Smooth muscle cell of trachea (primary cell): ENCODE measurements at places on chromosomes 5 and 9. TPM values are rescaled to one million over a fixed set of nuclear protein-coding genes. Genes with fewer than 3 reads are reported as not detected.

Gene PDE6A
- not detected in 2 replicates for total RNA-seq

Gene DMRT3
- total RNA-seq: not detected in 2 replicates

Gene FBP2
- total RNA-seq: not detected in 2 replicates

Gene KCNT1
- not detected in 2 replicates for total RNA-seq

Gene SLC36A2
- total RNA-seq: not detected in 2 replicates

Gene OBP2B
- total RNA-seq: not detected in 2 replicates

Gene PPP2R2B
- total RNA-seq: 0.17 TPM in 1 of 2 replicates, not detected in the other

Gene PROB1
- 1.2 and 2.6 TPM in 2 replicates for total RNA-seq

Gene SPDL1
- 16.9 and 22.3 TPM in 2 replicates for total RNA-seq

Gene CCDC69
- 2.2 and 6.9 TPM in 2 replicates for total RNA-seq

Gene MARCHF6
- total RNA-seq: 79.7 and 82.5 TPM in 2 replicates

Gene ZNF883
- total RNA-seq: 3.9 and 7.9 TPM in 2 replicates

Gene ANKRD34B
- not detected in 2 replicates for total RNA-seq

Gene ADAMTS2
- 50.3 and 76.6 TPM in 2 replicates for total RNA-seq

Gene RHOBTB3
- 172 and 187 TPM in 2 replicates for total RNA-seq

Gene GADD45G
- total RNA-seq: 3.1 TPM in 1 of 2 replicates, not detected in the other

Gene GPR151
- total RNA-seq: not detected in 2 replicates

Gene ZBTB6
- 12.6 and 14.7 TPM in 2 replicates for total RNA-seq

Gene PTGS1
- 44.8 and 67.8 TPM in 2 replicates for total RNA-seq

Gene PARP8
- total RNA-seq: 16.3 and 19.0 TPM in 2 replicates

Gene LMAN2
- total RNA-seq: 418 and 537 TPM in 2 replicates

Gene GABRB2
- total RNA-seq: not detected in 2 replicates

Gene UGT3A1
- not detected in 2 replicates for total RNA-seq

Gene SPINK6
- not detected in 2 replicates for total RNA-seq

Gene FGF18
- total RNA-seq: 0.29 and 0.99 TPM in 2 replicates

Gene SELENOP
- total RNA-seq: 334 and 703 TPM in 2 replicates

Gene PIP5K1B
- total RNA-seq: not detected in 2 replicates

Gene AMBP
- 0.15 and 0.17 TPM in 2 replicates for total RNA-seq

Gene SLC6A3
- under 0.01 TPM in 1 of 2 replicates, not detected in the other for total RNA-seq

Gene EIF4E1B
- not detected in 2 replicates for total RNA-seq

Gene TRPM3
- under 0.01 and 0.44 TPM in 2 replicates for total RNA-seq

Gene SUSD3
- 0.73 and 1.3 TPM in 2 replicates for total RNA-seq

Gene FSTL4
- 0.17 TPM in 1 of 2 replicates, not detected in the other for total RNA-seq

Gene C8G
- total RNA-seq: not detected in 2 replicates

Gene FREM1
- 0.15 and 0.17 TPM in 2 replicates for total RNA-seq

Gene LHX3
- total RNA-seq: under 0.01 TPM in 1 of 2 replicates, not detected in the other

Gene ELOVL7
- 0.33 TPM in 1 of 2 replicates, not detected in the other for total RNA-seq

Gene PCDHAC2
- under 0.01 TPM in 1 of 2 replicates, not detected in the other for total RNA-seq

Gene STK10
- total RNA-seq: 21.2 and 28.6 TPM in 2 replicates

Gene AFAP1L1
- total RNA-seq: 5.1 TPM in 2 replicates

Gene FOXD4L5
- 0.15 and 0.17 TPM in 2 replicates for total RNA-seq

Gene PCDHGA4
- total RNA-seq: 8.9 and 11.1 TPM in 2 replicates

Gene DND1
- total RNA-seq: 0.17 and 0.29 TPM in 2 replicates

Gene C1QTNF3
- 0.99 and 1.5 TPM in 2 replicates for total RNA-seq

Gene WDR31
- total RNA-seq: 2.3 and 4.0 TPM in 2 replicates
